Activated T-helper 17 cell treated with anti-CD3 and anti-CD28 coated beads, Interleukin-2, amount 50 U/mL, for 72 hours (primary cell): ENCODE measurements at places on chromosomes 4 and X.

- no peak for ATAC-seq
Measured at GRCh38 chrX:65671286-65671685, 3.8 kb downstream of the MSN start.

- peak; percentile 56 for ATAC-seq
Measured at GRCh38 chr4:118981839-118982381, 93.3 kb downstream of the SYNPO2 start.

GRCh38 chr4:1806223-1806564, 13.1 kb downstream of the FGFR3 start:
- no peak for ATAC-seq

- ATAC-seq = no peak
Measured at GRCh38 chr4:129179276-129179675, 83.3 kb downstream of the C4orf33 start.

- ATAC-seq = no peak
Measured at GRCh38 chr4:189600718-189601435, 339.8 kb upstream of the FRG1 start.
